ENCODE measurements at places on chromosomes 1 and 21.

DNA sequence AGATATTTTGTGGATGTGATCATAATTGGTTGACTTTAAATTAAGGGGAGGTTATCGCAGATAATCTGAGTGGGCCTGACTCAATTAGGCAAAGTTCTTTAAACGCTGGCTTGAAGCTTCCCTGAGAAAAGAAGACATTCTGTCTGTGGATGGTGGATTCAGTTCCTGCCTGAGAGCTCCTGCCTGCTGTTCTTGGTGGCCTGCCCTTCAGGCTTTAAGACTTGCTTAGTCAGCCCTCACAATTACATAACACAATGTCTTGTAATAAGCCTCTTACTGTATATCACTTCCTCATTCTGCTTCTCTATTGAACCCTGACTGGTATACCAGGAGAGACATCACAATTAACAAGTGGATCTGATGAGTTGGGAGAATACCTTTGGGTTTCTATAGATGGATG, 50.2 kb downstream of the KCNJ6 start:
- peak; percentile 16 for DNase-seq

DNA sequence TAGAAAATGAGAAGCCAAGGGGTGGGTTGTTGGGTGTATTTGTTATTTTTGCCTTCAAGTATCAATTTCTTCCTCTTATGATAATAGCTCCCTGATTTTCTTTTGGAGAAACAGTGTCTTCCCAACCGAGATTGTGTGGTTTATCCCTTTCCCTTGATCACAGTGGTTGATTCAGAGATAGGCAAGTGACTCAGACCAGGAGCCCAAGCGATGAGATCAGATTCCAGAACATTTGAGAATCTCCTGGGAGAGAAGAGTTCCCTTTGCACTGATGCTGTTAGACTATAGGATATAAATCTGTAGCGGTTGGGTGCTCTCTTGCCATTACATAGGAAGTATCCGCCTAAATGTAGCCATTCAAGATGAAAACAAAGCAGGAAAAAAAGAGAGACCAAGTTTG, 90.1 kb upstream of the WDR26 start:
- DNase-seq: no peak

DNA sequence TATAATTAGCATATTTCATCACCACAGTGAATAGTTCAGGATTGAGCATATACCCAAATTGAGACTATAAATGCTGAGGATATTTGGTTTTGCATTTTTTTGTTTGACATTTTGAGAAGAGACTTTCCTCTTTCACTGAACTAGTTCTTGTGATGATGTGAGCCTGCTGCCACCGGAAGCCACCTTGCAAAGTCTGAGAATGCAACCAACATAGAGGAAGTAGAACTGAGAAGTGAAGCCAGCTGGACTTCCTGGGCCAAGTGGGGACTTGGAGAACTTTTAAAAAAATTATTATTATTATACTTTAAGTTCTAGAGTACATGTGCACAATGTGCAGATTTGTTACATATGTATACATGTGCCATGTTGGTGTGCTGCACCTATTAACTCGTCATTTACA, 102.3 kb downstream of the RPE65 start:
- DNase-seq: peak; percentile 25

GRCh38 chr1:33048426-33048825, 11.7 kb upstream of the AK2 start:
- DNase-seq: no peak

DNA sequence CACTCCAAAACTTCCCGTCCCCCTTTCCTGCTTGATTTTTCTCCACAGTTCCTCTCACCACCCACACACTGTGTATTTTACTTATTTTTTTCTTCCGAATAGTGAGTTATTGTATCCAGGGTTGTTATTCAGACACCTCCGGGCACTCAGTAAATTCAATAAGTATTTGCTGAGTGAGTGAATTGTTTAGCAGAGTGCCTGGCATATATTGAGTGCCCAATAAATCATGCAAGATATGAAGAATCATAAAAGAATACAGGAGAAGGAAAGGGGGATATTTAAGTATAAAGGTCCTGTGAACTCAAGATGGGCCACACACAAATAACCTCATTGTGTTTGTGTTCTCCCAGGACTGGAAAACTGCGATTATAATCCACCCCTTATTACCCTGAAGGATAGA, 139.9 kb downstream of the GALNT2 start:
- DNase-seq: no peak

- no peak for DNase-seq
These were observed 36.1 kb upstream of the PADI2 start for GRCh38 chr1:17155257-17155920.

DNA sequence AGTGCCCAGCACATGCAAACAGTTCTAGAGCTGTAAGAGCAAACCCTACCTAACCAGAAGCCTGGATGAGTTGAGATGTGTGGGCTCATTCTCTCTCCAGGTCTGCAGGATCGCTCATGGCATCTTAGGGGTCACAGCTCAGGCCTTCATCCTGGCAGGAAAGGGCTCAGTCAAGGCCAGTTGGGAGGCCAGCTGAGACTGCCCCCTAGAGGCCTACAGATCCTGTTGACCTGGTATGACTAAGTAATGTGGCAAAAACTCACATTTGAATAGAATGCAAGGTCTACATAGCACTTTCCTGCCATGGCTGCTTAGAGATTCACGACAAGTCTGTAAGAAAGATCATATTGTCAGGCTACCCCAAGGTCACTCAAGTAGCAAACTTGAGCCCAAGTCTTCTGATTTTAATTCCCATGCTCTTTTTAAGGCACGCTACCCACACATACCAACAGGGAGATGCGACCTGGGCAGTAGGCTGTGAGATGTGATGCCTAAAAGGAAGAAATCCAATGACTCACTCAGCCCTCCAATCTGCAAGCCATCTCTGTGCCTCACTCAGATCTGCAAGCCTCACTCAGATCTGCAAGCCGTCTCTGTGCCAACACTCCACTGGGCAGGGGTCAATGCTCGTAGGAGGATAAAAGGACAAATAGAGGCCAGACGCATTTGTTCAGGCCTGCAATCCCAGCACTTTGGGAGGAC, 5.1 kb upstream of the CAPN8 start:
- DNase-seq: no peak

- DNase-seq: no peak
These were observed 7.9 kb downstream of the LYST start for GRCh38 chr1:235858766-235859165.

DNA sequence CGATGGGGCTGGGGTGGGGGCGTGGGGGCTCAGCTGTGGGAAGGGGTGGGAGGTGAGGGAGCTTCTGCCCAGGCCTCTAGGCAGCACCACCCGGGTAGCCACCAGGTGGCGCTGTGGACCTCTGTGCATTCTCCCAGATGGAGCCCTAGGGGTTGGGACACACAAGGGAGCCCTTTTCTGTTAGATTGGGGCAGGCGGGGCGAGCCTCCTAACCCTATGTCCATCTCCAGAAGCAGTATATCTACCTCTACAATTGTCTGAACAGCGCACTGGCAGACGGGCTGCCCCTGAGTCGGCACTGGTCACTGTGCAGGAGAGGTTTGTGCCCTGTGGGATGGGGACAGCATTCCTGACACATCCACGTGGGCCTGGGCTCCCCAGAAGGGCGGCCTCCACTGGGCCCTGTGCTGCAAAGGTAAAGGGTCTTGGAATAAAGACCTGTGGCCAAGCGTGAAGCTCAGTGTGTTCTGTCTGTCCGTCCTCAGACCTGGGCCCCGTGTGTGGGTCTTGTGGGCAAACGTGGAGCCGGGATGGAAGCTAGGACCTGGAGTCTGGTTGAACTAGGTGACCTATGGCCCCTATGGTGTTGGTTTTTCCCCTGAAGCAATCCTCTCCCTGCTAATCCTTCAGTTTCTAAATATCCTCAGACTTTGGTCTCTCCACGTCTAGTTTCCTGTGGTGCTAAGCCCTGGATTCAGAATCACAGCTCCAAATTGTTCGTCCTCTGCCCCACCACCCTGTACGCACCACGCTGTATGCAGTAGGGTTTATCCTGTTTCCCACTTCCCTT, 4.4 kb upstream of the LGR6 start:
- peak; percentile 45 for DNase-seq

Measured in putamen (tissue), 1 donor.